Right forelimb (tissue), 1 donor: ENCODE measurements at places on chromosomes 6 and 20.

DNA sequence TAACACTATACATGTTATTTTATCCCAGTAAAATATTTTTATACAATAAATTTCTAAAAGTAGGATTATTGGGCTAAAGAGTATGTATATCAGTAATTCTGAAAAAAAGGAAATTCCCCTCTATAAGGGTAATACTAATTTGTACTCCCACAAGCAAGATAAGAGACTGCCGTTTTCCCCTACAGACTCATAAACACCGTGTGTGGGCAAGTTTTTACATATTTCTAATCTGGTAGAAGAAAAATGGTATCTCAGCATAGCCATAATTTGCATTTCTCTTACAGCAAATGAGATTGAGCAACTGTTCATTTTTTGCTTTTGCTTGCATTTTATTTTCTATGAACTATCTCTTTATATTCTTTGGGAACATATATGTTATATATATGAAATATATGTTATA lies 26.0 kb upstream of the MYMX start:
- DNase-seq = no peak

DNA sequence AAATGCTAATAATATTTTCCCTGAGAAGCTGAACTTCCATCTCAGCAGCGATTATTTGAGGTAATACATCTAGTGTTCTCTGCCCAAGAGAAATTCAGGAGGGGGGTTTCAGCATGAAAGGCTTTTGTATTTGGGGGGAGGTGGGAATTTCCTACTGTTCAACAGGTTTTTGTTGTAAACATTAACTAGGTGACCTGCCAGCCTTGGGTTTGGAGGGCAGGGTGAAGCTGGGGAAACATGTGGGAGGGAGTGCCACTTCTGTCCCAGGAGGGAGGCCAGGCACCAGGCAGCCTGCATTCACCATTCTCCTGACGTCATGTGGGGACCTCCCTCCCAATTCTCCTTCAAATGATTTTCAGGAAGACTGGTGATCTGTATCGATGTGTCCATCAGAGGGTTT lies 37.7 kb upstream of the PKHD1 start:
- no peak for DNase-seq

GRCh38 chr6:151057061-151057460 lies 182.7 kb upstream of the AKAP12 start:
- DNase-seq = no peak

GRCh38 chr20:33018169-33018931 lies 10.8 kb downstream of the BPIFB2 start:
- DNase-seq = no peak

GRCh38 chr6:5167501-5167900 lies 82.4 kb downstream of the PPP1R3G start:
- DNase-seq = no peak
